ENCODE measurements at places on chromosomes 6 and 20. TPM values are rescaled to one million over a fixed set of nuclear protein-coding genes. Genes with fewer than 3 reads are reported as not detected.

DNA sequence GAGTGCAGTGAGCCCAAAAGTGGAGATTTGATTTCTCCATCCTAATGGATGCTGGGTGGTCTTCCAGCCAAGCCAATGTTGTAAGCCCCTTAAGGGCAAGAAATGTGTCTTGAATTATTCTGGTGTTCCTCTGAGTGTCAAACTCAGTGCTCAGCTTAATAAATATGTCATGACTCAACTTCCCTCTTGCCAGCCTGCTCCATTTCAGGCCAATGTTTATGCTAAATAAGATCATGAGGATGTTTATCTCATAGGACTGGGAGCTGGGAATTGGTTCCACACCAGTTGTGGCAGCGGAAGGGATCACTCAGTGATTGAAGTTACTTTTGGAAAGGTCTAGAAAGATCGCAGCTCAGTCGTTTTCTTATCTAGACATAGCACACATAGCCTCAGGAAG lies 90.4 kb upstream of the ISM1 start:
- no peak for DNase-seq

DNA sequence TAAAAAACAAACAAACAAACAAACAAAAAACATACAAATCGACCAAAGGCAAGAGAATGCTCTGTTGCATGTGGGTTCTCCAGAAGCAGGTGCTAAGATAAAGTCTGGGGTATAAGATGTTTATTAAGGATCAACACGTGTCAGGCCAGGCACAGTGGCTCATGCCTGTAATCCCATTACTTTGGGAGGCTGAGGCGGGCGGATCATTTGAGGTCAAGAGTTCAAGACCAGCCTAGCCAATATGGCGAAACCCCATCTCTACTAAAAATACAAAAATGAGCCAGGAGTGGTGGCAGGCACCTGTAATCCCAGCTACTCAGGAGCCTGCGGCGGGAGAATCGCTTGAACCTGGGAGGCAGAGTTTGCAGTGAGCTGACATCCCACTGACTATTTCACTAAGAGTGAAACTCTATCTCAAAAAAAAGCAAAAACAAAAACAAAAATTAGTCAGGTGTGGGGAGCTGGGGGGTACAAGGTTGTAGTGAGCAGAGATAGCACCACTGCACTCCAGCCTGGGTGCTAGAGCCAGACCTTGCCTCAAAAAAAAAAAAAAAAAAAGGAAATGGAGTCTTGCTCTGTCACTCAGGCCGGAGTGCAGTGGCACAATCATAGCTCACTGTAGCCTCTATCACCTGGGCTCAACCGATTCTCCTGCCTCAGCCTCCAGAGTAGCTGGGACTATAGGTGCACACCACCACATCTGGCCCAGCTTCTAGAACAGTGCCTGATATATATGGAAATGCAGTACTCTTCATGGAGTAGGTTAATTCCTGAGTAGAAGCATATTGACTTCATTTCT lies 86.8 kb upstream of the JARID2 start:
- DNase-seq: no peak

The TBXT gene
- total RNA-seq: not detected

The ZSCAN23 gene
- 1.9 TPM for total RNA-seq

The TAAR6 gene
- total RNA-seq: not detected

DNA sequence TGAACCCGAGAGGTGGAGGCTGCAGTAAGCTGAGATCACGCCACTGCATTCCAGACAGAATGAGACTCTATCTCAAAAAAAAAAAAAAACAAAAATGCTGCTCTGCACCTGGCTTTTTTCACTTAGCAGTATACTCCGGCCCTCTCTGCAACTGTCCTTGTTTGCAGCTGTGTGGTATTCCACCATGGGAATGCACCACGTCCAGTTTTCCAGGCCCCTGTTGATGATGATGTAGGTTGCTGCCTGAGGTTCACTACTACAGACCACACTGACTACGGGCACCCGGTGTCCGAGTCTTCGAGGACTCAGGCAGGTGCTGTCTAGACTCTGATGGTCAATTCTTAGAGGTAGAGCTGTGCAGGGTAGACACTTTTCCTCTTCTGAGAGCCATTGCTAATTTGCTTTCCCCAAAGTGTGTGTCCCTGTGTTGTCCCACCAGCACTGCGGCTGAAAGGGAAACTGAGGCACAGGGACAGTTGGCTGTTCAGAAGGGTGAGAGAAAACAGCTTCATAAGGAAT lies 56.5 kb downstream of the UBE2V1 start:
- no peak for DNase-seq

The MATN4 gene
- 0.42 TPM for total RNA-seq

The RAET1L gene
- total RNA-seq: not detected

DNA sequence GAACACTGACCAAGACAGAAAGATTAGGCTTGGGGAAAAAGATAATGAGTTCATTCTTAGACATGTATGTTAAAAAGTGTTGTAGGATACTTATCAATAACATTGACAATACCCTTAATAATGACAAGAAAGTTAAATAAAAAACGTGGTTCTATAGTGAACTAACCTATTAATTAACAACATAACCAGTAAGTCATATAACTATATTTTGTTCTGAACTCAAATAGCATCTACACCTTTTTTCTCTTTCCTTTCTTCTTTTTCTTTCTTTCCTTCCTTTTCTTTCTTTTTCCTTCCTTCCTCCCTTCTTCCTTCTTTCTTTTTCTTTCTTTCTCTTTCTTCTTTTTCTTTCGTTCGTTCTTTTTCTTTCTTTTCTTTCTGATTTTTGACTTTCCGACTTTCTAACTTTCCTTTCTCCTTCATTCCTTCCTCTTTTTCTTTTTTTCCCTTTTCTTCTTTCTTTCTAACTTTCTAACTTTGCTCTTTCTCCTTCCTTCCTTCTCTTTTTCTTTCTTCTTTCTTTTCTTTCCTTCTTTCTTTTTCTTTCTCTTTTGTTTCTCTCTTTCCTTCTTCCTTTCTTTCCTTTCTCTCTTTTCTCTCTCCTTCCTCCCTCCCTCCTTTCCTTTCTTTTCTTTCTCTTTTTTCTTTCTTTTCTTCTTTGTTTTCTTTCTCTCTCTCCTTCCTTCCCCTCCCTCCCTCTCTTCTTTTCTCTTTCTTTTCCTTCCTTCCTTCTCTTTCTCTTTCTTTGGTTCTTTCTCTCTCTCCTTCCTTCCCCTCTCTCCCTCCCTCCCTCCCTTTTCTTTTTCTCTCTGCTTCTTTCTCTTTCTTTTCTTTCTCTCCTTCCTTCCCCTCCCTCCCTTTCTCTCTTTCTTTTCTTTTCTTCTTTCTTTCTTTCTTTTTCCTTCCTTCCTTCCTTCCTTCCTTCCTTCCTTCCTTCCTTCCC lies 24.6 kb downstream of the PRSS35 start:
- no peak for DNase-seq

GRCh38 chr6:142725024-142725770 lies 219.8 kb downstream of the HIVEP2 start:
- no peak for DNase-seq
